ENCODE measurements at places on chromosomes 6 and 20.
A peak's percentile ranks its signal among the peaks of the same experiment; 100 is the strongest.

DNA sequence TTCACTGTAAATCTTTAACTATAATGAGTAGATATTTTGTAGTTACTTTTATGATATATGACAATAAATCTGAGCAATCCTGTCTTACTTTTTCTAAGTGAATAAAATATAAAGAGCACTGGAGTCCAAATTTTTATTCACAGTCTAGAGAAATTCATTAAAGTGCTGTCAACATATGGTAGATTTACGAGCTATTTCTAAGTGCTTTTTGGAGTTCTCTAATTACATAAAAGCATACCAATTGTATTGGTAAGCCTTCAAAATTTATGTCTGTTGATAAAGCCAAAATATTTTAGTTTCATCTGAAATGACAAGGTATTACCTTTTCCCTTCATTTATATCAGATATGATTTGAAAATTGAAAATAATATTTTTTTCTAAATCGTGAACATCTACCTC is 75.4 kb downstream of the MAN1A1 start:
- DNase-seq: no peak

DNA sequence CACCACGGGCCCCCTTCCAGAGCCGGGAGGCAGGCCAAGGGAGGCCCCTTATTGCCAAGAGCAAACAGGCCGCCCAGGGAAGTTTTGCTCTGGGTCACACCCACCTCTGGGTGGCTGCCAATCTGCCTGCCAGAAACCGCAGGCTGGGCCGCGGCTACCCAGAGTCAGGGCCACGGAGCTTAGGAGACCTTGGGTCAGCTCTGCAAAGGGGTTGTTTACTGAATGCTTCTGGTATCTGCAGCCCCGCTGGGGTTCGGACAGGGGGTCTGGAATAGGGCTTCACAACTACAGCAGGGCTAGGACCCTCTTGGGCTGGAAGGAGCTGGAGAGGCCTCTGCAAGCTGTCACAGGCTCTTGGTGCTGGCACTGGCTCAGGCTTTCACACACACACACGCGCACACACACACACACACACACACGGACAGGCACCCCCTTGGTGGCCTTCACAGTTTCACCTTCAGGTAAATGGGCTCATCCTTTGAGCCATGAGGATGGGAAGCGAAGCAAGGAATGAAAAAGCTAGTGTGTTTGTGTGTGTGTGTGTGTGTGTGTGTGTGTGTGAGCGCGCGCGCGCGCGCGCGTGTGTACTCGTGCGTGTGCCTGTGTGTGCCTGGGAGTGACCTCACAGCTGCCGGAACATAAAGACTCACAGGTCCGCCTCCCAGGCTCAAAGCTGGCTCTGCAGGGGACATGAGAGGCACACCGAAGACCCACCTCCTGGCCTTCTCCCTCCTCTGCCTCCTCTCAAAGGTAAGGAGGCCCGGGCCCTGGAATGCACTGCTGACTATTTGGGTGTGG is at the start of gene CCN5:
Gene CCN5 (plus strand): TSS at position 669 of the 798 bp plus-strand sequence. CDS start 22 bp downstream, at position 691.
- no peak for DNase-seq

- peak; percentile 14 for DNase-seq
These were observed 284.9 kb downstream of the PRKN start for GRCh38 chr6:162442687-162443086.

DNA sequence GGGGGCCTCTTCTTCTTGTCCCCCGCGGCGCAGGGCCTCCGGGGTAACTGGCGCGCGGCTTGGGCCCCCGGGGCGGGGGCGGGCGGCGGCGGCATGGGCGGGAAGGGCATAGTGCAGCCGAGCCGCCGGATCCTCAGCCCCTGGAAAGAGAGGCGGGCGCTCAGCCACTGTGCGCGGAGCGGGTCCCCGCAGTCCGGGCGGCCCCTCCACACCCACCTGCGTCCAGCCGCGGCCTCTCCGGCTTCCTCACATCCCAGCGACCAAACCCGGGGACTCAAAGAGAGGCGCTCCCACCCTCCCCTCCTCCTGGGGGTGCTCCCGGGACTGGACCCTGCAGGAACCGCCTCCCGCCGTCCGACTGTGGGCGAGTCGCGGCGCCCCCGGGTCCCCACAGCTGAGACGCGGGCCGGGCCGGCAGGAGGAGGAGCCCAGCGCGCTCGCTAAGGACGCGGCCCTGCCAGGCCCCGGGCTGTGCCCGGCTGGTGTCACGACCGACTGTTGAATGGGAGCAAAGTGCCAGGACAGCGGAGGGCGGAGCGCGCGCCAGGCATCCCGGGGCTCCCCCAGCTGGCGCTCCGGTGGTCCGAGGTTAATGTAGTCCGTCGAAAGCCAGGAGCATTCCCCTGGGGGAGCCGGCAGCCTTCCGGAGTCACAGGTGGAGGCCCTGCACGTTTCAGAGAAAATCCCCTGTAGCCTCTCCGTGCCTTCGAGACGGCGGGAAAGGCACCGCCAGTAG is at the start of gene PRR18:
Gene PRR18 (minus strand): TSS at position 360 of the 736 bp plus-strand sequence. CDS start 250 bp downstream, at position 110.
- DNase-seq: no peak

- DNase-seq: no peak
These were observed 40.3 kb upstream of the ARMC2 start for GRCh38 chr6:108807928-108808327.

DNA sequence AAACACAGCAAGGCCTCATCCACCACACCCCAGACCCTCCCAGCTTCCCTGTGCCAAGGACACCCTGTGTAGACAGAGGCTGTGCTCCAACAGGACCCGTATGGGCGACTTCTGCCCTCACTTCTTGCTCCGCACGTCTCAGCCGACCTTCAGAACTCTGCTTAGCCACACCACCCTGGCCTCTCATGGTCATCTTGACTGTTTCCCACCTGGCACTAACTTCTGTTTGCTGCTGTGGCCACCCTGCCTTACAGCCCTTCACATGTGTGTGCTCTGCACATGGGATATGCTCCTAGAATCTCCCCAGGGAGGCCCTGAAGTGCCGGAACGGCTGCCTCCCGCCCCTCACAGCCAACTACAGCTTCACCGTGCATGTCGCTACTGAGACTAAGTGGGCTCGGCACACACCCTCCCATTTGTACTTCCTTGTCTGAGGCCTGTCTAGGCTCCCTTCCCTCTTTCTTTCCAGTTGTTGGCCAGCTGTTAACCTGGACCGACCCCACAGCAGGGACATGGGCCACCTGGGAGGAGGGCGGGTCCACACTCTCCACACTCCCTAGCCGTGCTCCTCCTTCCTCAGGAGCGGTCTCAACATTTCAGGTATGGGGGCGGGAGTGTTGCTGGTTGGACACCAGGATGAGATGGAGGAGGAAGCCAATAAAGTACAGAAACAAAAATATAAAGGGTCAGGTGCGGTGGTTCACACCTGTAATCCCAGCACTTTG is 69.6 kb downstream of the PYGB start:
- DNase-seq: no peak

GRCh38 chr20:48760403-48760983 is 67.3 kb downstream of the PREX1 start:
- no peak for DNase-seq

DNA sequence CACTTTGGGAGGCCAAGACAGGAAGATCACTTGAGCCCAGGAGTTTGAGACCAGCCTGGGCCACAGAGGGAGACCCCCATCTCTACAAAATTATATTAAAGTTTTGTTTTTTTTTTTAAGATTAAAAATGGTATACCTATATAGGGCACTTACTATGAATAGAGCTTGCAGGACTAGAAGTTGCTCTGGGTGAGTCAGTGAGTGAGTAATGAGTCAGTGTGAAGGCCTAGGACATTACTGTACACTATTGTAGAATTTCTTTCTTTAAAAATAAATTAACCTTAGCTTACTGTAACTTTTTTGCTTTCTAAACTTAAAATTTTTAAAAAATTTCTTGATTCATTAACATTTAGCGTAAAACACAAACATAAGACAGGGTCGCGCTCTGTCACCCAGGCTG is 29.7 kb downstream of the STK35 start:
- no peak for DNase-seq

GRCh38 chr20:50957798-50958614 is at the start of gene DPM1:
Gene DPM1 (minus strand): TSS chr20:50958532. CDS start chr20:50958523, 9 bp downstream.
- DNase-seq: peak; percentile 96

- DNase-seq: no peak
These were observed 99.9 kb downstream of the TCP11 start for GRCh38 chr6:35041086-35041861.

- DNase-seq: no peak
These were observed 190.3 kb downstream of the UTRN start for GRCh38 chr6:144475411-144475810.

DNA sequence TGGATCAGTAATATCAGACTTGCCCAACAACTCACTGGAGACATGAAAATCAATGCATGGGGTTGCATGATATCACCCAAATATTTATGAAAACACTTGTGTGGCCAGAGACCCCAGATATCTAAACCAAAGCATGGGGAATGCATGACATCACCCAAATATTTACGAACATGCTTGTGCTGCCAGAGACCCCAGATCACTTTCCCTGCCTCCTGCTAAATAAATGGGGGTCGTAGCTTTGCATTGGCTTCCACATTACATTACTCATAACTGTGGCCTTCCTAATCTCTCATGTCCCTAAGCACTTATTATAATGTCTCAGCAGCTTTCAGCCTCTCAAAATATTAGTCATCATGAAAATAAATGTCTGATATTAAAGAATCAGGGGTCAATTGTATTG is 838.0 kb upstream of the DEFB115 start:
- DNase-seq: no peak

GRCh38 chr6:138580801-138581200 is 81.5 kb upstream of the NHSL1 start:
- DNase-seq: no peak

- no peak for DNase-seq
These were observed 123.3 kb upstream of the COL21A1 start for GRCh38 chr6:56370561-56371211.

GRCh38 chr6:31784098-31784925 is 7.2 kb upstream of the VWA7 start:
- DNase-seq: no peak

DNA sequence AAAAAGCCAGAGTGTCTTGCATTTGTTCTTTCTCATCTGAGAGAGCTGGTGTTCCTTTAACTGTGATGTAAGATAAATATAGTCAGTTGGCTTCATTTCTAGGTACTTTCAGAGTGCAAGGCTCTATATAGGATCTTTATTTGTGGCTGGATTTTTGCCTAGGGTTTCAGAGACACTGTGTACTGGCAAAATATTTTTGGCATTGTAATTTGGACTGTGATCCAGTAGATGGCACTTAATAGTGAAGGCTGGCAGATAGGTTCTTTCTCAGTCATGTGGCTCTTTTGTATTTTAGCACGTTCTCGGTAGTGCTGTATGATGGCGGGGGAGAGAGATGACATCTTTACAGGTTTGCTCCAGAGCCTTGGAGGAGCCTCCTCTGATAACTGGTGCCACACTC is 26.8 kb upstream of the SLC35B3 start:
- DNase-seq: no peak

DNA sequence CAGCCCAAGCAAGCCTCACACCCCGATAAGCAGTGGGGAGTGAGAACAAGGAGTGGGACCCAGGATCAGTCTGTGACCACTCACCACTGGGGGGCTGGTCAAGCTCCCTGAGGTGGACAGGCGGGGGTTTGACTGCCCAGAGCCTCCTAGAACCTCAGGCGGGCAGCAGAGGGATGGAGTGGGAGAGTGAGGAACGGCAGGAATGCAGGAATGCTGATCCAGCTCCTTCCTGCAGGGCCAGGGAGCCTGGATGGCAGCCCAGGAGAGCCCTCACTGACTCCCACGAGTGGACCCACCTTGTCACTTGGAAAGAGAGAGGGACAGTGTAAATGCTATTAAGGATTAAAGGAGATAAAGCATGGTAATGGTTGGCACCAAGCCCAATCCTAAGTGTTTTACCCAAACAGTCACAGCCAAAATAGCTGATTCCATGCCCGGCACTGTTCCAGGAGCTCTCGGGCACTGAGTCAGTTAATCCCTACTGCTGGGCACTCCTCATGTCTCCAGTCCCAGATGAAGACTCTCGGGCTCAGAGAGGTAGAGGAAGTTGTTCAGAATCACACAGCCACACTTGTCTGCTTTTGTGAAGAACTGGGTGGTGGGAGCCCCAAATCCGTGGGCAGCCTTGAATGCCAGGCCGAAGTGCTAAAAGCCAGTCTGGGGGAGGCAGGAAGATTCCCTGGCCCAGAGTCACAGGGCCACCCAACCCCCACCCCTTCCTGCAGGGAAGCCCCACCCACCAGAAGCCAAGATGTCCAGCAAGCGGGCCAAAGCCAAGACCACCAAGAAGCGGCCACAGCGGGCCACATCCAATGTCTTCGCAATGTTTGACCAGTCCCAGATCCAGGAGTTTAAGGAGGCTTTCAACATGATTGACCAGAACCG is 3.1 kb downstream of the MYL9 start:
- no peak for DNase-seq

DNA sequence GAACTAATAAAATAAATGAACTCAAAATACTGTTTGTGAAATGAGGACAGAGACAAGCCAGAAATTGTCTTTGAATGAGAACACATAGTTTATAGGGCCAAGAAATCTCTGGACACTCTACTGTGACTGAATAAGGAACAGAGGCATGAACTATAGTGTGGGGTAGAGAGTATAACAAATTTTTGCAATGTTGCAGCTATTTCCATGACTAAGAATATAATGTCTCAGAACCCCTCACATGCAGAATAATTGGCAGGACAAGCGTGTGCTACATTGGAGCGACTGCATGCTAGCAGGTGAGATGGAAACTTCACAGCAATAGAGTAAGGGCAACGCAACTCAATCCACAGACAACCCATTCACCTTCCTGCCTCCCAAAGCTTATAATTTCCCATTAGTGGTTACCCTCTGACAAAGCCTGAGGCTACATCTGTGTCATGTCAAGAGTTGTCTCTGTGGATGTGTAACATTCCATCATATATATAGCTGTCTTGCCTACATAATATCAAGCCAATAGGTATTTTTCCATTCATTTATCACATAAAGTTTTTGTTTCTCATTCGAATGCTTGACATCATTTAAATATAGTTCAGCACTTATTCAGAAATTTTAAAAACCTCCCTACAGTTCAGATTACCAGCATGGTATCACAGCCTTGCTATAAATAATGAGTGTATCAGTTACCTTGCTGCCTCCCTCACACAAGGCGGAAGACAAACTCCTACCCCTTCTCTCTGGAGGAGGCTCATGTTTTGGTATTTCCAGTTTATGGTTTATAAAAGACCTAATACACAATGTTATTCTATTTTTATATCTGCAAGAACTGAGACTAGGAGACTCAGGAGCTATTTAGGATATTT is 47.9 kb upstream of the ECHDC1 start:
- no peak for DNase-seq

- no peak for DNase-seq
These were observed 21.0 kb downstream of the RIPOR3 start for GRCh38 chr20:50670126-50670862.

GRCh38 chr6:6057442-6058053 is 50.8 kb upstream of the NRN1 start:
- DNase-seq: peak; percentile 43

- DNase-seq: no peak
These were observed 213.3 kb downstream of the CBLN4 start for GRCh38 chr20:55792049-55792448.

DNA sequence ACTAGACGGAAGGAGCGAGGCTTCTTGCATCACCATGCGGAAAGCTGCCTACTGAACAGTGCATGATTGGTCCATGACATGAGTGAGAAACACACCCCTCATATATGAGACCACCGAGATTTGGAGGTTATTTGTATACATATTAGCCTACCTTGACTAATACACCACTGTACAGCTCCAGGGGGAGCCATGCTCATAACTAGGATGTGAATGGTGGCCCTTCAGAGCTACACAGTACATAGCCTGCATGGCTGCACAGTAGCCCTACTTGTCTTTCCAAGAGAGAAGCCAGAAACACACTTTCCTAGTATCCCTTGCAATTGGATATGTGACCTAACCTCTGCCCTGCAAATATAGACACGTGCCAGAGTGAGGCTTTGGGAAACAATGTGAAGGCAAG is 21.8 kb upstream of the MCUR1 start:
- no peak for DNase-seq

GRCh38 chr6:152642578-152643375 is 5.6 kb upstream of the SYNE1 start:
- no peak for DNase-seq
